ENCODE measurements at places on chromosomes 16 and 17.

DNA sequence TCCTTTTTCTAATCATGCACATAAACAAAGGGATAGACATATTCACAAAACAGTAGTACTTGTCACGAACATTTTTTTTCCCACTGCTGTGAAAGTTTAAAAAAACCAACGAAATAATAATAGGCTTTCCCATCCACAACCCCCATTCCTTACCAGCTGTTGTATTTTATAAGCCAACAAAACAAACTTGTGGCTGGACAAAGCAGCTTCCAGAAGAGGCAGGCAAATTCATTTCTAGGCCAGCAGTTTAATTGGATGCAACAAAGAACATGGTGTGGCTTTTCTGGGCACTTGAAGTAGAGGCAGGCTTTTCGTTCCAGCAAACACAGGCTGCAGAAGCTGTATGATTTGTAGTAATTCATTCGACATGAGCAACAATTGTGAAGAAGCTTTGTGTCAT is 56.0 kb upstream of the FAM20A start:
- DNase-seq, result no peak

GRCh38 chr16:66395806-66396555 is 29.5 kb downstream of the CDH5 start:
- no peak for DNase-seq

DNA sequence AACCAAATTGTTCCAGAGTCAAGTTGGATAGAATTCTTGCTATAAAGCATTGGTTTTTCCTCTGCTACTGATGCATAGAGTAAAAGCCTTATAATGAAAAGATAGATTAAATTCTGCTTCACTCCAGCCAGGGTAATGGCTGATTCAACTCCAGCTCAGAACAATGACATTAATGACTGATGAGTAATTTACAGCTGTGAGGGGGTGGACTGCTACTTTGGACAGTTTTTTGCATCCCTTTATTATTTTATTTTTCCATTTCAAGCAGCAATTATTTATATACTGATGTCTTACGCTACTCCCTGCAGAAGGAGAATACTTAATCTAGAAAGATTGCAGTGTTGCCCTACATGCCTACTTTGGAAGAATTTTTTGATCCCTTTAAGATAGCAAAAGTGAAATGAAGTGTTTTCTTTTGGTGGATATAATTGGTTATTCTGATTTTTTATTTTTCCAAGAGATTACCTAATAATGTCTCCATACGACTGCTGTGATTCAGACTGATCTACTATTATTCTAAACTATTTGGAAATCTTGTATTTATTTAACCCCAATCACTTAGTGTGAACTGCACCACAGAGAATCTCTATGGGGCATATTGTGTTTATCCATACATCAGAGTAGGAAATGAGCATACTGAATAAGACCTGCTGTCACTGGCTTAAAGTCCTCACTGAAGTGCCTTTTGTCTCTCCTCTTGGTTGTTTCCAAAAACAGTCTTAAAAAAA is 149.5 kb downstream of the TRIM37 start:
- no peak for DNase-seq

- no peak for DNase-seq
These were observed 26.2 kb upstream of the OSGIN1 start for GRCh38 chr16:83926726-83927397.

DNA sequence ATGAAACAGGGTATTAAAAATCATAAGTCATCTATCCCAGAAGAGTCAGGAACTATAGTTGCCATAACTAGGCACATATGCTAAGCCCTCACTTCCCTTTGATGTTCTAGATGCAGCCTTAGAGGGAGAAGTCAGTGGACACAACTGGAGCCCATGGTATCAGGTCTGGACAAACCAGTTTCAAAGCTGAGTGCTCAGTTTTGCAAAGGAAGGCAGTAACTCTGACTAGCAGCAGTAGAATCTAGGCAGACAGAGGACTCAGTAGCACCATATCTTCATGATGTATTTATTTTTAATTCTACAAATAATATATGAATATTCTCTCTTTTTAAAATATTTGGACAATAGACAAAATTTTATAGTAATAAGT is 11.7 kb upstream of the FAM20A start:
- DNase-seq, result no peak

DNA sequence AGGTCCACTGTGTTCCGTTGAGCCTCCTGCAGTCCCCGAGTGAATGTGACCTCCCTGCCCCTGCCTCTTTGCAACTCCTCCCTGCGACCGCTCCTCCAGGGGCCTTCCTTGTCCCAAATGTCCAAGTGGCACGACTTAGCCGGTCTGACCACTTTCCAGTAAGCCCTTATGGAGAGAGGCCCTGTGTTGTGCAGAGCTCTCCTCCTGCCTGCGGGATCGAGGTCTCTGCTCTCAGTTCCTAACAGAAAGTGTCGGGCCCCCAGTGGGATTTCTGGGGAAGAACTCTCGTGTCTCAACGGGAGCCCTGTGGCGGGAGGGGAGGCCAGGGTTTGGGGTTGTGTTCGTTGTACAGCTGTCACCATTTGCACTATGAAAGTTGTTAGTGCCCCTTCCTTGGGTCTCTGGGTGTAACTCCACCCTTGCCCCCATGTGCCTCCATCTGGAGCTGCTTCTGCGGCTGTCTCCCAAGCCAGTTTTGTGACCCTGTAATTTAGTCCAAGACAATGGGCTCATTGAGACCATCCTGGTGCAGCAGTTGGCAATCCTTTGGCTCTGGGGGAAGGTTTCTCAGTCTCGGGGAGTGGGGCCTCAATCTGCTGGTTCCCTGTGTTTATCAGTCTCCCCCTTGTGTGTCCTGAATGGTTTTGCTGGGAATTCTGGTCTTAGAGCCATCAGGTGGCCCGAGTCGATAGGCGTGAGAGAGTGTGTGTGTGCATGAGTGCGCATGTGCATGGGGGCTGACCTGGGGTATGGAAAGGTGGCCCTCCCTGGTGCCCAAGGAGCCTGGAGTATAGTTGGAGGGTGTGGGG is 234.5 kb downstream of the SEC14L1 start:
- DNase-seq, result no peak

DNA sequence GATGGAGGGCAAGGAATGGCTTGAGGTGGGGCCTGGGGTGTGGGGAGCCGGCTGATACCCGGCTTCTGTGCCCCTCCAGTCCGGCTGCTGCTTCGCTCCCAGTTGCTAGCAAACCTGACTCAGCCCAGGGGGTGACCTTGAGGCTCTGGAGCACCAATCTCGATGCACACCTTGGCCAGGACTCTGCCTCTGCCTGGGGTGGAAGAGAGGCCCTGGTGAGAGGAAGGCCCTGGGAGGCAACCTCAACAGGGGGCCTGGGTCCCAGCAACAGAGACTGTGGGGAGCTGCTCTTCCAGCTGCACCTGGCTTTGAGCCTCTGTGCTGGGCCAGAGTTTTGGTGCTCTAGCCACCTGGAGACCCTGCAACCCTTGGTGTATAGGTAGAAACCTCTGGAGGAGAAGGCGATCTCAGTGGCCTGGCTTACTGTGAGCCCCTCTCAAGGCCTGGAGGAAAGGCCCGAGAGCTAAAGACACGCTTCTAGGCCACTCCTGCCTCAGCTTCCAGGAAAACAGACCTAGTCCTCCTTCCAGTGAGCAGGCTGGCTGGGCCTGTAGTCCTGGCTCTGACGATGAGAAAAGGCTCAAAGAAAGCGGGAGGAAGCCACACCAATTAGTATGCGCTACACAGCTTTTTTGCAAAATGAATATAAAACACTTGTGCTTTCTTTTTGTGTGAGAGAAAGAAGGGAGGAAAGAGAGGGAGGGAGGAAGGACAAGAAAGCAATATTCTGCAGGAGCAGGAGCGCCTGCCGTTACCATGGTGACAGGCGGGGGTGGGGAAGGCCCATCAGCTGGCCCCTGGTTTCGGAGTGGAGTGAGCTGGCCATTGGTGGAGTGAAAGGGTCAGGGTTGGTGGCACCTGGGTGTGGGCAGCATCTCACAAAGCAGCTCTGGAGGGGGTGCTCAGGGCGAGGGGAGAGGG is 51.0 kb downstream of the VAC14 start:
- DNase-seq, result no peak

DNA sequence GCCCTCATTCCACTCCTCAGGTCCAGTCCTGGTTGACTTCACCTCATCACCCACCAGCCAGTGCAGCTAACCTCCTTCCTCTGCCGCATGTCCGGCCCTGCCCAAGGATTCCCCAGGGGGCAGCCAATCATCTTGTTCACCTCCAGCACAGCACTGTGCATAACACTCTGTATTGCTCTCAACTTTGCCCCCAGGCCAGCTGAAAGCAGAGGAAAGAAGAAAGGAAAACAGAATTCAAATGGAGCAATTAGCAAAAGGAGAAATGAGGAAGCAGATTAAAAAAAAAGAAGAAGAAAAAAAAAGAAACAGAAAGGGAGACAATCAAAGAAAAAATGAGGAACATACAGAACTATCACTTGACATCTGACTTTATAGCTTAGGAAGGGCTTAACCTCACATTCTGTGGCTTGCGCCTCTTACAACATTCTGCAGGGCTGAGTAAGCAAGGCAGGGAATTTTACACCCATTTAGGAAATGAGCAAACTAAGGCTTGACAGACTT is 26.1 kb downstream of the GAS7 start:
- no peak for DNase-seq

DNA sequence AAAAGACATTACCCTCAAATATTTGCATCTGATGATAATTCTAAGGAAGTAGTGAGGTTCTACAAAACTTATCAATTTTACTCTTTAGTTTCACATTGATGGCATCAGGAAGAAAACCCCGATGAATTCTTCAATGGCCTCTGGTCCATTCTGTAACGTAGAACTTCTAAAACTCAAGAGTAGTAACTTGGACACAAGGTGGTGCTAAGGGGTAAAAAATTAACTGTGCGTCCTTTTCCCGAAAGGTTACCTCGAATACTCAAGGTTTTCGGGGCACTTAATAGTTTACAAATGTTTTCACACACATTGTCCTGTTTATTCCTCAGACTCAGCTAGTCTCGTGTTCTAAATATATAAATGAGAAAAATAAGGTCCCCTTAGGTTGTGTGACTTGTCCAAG is 517.3 kb upstream of the ZFHX3 start:
- no peak for DNase-seq

DNA sequence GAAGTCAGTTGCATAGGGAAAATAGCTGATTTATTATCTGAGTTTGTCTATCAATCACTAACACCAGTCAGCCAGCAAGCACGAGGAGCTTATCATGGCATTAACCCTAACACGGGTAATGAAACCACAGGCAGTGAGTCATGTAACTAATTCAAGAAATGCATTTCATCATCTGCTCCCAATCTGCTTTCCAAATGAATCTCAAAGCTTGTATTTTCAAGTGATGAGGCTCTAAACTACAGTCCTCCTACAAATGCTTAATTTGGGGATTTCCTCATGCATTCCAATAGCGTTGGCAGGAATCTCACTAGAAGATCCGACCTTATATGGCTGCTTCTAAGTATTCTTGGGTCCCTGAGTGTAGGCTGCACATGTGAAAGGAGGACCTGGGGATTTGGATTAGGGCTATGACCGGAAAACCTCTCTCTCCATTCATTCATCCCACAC is 118.4 kb upstream of the HSBP1 start:
- DNase-seq, result no peak

GRCh38 chr16:14186007-14186794 is 115.1 kb downstream of the MRTFB start:
- DNase-seq, result peak; percentile 62

- DNase-seq, result no peak
These were observed 192.3 kb downstream of the SHISA9 start for GRCh38 chr16:13093661-13094060.

DNA sequence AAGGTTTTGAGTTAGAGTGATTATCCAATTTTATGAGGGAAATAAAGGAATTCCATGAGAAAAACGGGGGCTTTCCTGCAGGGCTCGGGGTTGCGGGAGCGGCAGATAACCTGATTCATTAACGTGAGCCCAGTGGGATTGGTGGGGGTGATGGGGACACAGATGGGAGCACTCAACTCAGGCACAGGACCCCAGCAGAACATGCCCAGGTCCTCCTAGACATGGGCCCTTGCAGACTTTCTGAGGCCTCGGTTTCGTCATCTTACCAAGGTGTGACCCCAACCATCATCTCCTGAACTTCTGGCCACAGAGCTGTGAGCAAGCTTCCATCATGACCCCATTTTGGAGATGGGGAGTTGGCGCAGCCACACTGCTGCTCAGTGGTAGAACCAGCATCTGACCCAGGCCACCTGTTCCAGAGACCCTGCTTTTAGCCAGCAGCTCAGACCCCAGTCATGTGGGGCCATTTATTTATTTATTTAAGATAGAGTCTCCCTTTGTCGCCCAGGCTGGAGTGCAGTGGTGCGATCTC is 22.3 kb downstream of the CARHSP1 start:
- no peak for DNase-seq

DNA sequence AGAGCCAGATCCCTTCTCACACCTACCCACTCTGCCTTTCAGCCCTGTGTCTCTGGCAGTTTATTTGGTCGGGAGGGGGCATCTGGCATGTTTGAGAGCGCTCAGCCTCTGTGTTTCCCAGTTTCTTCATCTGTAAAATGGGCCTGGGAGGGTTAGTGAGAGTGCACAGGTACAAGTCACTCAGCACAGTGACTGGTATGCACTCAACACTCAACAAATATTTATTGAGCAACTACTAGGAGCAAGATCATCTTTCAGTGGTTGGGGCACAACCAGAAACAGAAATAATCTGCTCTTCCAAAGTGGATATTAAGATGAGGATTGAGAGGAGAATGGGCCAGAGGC is 13.7 kb upstream of the SRCIN1 start:
- no peak for DNase-seq

DNA sequence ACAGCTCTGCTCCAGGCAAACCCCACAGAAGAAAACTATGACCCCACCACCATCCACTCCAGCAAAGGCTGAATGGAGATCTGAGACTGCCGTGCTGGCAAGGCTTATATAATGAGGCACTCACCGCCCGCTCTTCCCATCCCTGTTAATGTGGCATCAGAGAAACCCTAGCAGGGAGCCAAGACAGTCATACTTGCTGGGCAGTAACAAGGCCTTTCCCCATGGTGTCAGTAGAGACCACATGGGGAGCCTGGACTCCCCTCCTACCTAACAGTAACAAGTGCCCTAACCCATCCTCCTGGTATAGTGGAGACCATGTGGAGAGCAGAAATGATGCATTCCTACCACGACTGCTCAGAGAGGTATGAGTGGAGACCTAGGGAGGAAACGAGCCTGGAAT is 235.2 kb downstream of the C16orf78 start:
- DNase-seq, result no peak

GRCh38 chr16:29126057-29126494 is 141.2 kb downstream of the LAT start:
- no peak for DNase-seq

Measured in NCI-H2081 treated with DMSO at 0.1 percent for 48 hours (cell line).